Occipital lobe (tissue), 3 donors: ENCODE measurements at places on chromosomes 12 and 14. TPM values are rescaled to one million over a fixed set of nuclear protein-coding genes. Genes with fewer than 3 reads are reported as not detected.

Gene NPFF
- total RNA-seq, result not detected

Gene GRIN2B
- 144 TPM for total RNA-seq

GRCh38 chr14:83548061-83548839, 1981.7 kb upstream of the FLRT2 start:
- no peak for DNase-seq

GRCh38 chr14:28760431-28760996, 6.1 kb upstream of the FOXG1 start:
- no peak for DNase-seq

GRCh38 chr14:72559669-72560255, 334.1 kb downstream of the DPF3 start:
- no peak for DNase-seq

DNA sequence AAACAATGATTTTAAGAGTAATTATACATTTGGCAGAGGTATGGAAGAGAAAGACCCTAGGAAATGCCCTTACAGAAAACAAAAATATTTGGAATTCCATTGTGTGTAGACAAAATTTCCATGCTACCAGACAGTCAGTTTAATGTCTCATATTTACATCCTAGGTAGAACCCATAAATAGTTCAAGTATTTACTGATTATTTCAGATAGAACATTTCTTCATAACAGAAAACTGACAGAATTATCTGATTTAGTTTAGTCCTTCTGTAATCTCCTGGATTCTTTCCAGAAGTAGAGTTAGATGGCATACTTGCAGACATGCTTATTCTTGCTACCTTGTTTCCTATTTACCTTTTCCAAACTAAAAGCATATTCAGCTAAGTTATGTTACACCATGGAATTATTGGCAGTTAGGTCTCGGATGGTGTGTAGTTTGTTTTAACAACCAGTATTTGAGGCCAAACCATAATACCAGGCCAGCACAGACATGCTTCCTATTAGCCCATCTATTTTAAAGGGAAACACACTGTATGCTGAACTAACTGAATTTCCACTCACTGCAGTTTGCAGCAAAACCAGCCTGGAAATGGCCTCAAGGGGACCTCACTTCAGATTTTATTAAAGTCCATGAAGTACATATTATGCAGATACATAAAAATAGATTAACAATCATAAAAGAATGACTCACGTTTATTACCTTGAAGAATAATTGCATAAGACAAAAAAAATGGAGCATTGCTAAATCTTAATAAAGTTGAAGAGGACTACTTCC, 126.6 kb upstream of the LRIG3 start:
- no peak for DNase-seq

GRCh38 chr14:104957146-104958113, 20.7 kb downstream of the AHNAK2 start:
- no peak for DNase-seq

Gene DHRS4L2
- total RNA-seq, result 1.9 TPM

DNA sequence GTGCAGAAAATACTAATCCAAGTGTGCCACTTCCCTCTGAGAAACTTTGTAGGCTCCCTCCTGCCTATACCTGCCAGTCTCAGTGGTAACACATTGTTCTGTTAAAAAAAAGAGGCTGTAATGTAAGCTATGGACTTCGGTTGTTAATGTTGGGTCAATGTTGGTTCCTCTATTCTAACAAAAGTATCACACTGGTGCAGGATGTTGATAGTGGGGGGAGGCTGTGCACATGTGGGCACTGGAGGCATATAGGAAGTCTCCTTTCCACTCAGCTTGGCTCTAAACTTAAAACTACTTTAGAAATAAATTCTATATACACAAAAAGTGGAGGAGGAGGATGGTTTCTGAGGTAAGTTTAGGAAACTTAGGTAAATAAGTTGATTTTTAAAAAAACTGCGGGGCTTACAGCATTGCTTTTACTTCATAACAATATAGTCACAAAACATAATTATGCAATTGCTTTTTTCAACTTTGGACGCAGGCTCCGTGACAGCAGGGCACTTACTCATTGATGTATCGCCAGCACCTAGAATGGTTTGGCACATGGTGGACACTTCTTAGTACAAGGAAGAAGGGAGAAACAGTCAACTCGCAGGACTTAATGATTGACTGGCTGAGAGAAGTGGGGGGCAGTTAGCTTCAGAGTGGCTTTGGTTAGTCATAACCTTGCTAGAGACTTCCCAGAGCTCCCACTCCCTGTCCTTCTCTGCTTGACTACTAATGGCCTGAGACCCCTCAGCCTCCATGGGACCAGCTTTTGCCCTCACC, 7.9 kb upstream of the NYNRIN start:
- no peak for DNase-seq

DNA sequence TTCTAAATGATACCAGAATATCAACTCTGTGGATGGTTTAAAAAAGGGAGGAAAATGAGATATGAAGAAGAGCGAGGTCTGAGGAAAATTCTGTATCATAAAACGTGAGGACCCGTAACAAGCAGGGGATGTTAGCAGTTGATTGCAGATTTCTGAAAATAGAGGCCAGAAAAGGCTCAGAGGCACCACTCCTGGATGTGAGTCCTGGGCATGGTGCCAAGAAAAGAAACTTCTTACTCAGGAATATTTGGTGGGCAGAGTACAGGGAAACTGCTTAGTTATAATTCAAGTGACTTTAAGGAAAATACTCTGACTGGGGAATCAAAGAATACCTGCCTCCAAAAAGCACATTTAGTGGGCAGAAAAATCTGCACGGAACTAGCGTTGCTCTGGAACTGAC, 85.5 kb downstream of the PRICKLE1 start:
- no peak for DNase-seq

DNA sequence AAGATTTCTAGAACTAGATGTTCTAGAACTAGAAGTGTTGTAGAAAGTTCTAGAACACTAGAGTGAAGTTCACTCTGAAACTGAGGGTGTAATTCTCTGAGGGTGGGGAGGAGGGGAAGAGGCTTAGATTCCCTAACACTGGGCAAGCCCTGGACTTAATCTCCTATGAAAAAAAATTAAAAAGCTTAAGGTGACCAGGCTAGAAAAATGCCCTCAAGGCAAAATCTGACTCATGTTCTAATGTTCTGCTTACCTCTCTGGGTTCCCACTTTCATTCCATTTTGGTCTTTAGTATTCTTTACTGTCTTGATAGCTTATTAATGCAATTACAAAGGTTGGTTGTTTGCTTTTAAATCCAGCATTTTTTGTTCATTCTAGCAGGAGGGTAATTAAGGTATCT, 101.5 kb downstream of the KICS2 start:
- DNase-seq, result no peak
